Progenitor cell of endocrine pancreas (in vitro differentiated cells): ENCODE measurements at places on chromosomes 3 and 15. TPM values are rescaled to one million over a fixed set of nuclear protein-coding genes. Genes with fewer than 3 reads are reported as not detected.

DNA sequence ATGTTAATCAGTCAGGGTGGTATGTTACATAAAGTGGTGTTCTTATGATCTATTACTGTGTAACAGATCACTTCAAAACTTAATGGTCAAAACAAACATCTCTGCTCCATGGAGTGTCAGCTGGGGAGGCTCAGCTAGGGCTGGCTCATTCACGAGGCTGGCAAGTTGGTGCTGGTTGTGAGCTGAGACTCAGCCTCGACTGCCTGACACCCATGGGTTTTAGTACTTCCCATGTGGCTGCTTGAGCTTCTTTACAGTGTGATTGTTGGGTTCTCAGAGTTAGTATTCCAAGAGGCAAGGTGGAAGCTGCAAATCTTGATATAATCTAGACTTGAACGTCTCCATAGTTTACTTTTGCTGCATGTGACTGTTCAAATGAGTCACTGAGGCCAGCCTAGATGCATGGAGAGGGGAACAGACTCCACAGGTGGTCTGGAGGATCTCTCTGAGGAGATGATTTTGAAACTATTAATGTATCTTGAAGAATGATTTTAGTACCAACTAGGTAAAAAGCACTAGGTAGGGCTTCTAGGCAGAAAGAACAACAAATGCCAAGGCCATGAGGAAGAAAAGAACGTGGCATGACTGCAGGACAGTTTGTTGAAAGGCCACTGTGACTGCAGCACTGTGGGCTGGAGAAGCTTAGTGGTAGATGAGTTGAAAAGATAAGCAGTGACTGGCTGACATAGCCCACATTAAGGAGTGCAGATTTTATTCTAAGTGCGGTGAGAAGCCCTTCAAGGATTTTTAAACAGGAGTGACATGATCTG is 281.1 kb upstream of the PROK2 start:
- no peak for DNase-seq

DNA sequence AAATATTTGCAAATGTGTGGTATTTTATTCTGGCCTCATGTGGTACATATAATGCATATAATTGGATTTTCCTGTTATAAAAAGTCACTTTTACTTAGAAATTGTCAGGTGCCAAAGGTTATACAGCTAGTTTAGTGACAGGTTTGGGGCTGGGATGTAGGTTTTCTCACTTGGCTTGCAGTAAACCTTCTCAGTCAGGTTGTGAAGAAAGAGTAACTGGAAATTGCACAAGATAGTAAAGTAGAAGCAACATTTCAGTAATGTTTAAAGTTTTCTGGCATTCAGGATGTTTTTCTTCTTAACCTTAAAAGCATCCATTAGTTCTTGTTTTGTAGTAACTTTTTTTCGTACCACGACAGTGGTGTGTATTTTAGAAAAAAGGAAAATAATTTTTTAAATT is 53.9 kb downstream of the MEF2A start:
- no peak for DNase-seq

- no peak for DNase-seq
Observed at GRCh38 chr15:29680465-29681165, 141.7 kb downstream of the TJP1 start.

Gene HESX1
- total RNA-seq: 0.80 and 0.96 TPM in 2 replicates
